AG04449 (cell line): ENCODE measurements at places on chromosomes 4 and X.

DNA sequence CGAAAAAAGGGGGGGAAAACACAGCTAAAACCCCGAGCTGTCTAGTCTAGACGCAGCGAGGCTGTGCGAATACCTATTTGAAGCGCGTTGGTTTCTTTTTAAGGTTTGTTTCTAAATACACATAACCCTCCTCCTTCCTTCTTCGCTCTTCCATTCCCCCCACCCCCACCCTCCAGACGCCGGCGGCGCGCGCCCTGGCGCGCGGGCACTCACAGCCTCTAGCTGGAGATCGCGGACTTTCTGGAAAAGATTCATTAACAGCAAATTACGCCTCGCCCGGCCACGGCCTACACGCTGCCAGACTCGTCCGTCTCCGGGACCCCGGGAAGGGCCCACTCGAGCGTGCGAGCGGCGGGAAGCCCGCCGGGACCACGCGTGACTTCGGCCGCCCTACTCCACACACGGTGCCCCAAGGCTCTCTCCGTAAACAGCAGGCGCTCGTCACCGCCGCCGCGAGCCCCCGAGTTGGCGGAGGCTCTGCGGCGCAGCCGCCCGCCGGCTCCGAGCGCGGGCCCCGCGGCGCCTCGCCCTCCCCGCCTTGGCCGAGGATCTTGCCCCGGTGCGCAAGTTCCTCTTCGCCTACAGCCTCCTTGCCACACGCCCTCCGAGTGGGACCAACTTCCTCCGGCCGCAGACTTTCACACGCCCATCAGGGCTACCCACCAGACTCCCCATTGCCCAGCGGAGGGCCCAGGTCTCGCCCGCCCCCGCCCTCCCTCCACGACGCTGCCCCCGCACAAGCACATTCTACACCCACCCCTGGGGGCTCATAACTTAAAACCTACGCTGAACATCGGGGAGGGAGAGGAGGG, 2.0 kb downstream of the BCOR start:
- no peak for DNase-seq

- DNase-seq, result peak; percentile 53
Measured at GRCh38 chr4:147617173-147617840, at the start of gene TMEM184C. Gene TMEM184C (plus strand): TSS chr4:147617397. CDS start chr4:147617957, 560 bp downstream.

- no peak for DNase-seq
Measured at GRCh38 chrX:74389016-74389722, 32.1 kb upstream of the SLC16A2 start.

- DNase-seq, result no peak
Measured at GRCh38 chrX:41457613-41458192, 10.6 kb downstream of the NYX start.

- no peak for DNase-seq
Measured at GRCh38 chr4:2272828-2273120, 10.9 kb upstream of the MXD4 start.

DNA sequence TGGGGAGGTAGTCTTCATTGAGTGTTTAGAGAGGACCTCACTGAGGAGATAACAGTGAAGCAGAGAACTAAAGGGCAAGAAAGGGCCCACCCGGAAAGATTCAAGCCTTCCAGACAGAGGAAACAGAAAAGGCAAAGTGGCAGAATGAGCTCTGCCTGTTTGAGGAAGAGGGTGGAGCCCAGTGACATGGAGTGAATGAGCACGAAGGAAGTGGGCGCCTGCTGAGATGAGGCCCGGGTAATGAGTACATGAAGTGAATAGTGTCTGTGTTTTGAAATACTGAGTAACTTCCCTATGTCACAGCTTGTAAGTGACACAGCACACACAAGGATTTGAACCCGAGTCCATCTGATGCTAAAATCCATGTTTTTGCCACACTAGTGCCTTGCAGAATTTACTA, 32.5 kb upstream of the TLR2 start:
- no peak for DNase-seq

DNA sequence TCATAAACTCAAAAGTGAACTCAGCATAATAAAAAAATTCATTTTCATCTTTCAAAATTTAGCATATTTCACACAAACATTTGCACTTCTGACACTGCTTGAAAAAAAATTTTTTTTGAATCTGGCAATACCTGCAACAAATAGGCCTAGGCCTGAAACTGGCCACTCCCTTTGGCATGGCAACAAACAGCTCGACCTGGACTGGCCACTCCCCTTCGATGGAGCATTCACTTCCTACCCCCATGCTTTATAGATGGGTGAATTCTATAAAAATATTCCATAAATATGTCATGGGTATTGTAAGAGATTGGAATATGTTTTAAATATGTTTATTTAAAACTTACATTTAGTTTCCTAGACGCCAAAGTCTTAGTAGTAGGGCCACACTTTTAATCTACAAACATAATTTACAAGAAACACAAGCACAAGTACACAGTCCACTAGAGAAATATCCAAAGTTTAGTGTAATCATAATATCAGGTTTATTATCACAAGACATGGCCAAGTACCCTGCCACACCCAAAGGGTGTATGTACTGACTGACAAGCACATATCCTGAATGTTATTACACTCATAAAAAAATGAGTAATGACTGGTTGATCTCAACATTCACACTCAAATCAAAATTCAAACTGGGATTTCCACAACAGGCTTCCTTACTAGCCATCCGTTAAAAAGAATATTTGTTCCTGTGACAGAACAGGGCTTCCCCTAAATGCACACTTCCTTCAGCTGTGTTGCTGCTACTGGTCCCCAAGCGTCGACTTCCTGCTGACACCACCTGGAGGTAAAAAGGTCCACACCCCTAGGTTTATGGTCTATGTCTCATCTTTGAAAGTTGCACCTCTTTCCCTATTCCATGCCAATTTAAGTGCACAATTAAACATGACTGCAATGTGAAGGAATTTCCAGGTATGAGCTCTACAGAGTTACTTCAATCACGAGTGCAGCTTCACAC, 271.5 kb downstream of the NR3C2 start:
- no peak for DNase-seq

DNA sequence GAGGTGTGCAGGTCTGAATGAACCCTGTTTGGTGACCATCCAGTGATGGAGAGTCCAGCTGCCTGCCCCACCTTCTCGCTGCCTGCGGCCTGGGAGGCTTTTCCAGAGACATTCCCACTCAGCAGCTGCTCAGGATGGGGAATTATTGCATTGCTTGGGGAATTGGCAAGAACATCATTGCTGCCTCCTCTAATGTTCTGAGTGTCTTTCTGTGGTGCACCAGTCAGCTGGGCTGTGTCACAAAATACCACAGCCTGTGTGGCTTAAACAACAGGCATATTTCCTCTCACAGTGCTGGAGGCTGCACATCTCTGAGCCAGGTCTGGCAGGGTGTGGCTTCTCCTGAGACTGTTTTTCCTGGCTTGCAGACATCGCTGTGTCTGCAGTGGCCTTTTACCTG, 86.8 kb upstream of the AFAP1 start:
- DNase-seq, result no peak

GRCh38 chr4:121236353-121237068, 72.4 kb upstream of the TNIP3 start:
- DNase-seq, result no peak

GRCh38 chrX:134601240-134601765, 57.0 kb downstream of the PLAC1 start:
- DNase-seq, result no peak

GRCh38 chr4:62512271-62512670, 1312.1 kb downstream of the ADGRL3 start:
- no peak for DNase-seq

DNA sequence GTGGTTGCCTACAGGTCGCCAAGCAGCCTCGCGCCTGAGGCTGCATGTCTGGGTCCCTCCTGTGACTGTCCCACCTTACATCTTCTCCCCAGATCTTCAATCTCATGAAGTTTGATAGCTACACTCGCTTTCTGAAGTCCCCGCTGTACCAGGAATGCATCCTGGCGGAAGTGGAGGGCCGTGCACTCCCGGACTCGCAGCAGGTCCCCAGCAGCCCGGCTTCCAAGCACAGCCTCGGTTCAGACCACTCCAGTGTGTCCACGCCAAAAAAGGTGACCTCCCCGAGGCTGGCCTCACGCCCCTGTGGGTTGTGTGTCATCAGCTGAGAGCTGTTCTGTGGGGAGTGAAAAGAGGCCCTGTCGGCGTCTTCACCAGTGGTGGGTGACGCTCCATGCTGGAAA, 24.9 kb upstream of the HGFAC start:
- no peak for DNase-seq

GRCh38 chrX:80816051-80816450, 6.4 kb upstream of the BRWD3 start:
- no peak for DNase-seq

- no peak for DNase-seq
Measured at GRCh38 chr4:10962246-10962645, 277.7 kb upstream of the CLNK start.

DNA sequence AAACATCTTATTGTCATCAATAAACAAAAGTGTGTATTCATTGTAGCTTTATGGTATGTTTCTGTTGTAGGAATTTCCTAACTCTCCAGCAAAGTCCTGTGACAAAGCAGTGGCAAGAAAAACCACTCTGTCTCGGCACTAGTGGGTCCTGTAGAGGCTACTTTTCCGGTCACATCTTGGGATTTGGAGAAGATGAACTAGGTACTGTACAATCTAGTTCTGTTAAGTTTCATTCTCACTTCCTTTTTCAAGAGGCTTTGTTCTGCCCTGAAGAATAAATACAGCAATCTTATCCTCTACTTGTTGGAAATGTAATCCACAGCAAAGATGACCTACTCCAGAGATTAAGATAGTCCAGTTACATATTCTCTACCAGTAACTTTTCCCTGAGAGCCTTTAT, 69.3 kb downstream of the HHIP start:
- DNase-seq, result no peak

DNA sequence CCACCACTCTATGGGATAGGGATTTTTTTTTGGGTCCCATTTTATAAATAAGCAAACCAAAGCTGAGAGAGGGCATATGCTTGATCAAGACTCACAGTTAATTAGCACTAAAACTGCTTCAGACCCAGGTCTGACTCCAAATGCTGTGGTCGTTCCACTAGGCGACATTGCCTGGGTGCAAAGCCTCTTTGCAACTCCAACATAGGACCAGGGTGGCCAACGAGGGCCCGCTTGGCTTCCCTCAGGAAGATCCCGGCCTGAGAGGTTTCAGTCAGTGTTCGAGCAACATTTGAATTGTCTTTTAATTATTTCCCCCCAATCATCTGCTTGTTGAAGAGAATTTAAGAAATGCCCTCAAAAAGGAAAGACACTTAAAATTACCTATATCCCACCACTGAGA, 11.2 kb downstream of the PJA1 start:
- DNase-seq, result no peak

GRCh38 chrX:20029728-20030127, 38.9 kb upstream of the BCLAF3 start:
- no peak for DNase-seq

DNA sequence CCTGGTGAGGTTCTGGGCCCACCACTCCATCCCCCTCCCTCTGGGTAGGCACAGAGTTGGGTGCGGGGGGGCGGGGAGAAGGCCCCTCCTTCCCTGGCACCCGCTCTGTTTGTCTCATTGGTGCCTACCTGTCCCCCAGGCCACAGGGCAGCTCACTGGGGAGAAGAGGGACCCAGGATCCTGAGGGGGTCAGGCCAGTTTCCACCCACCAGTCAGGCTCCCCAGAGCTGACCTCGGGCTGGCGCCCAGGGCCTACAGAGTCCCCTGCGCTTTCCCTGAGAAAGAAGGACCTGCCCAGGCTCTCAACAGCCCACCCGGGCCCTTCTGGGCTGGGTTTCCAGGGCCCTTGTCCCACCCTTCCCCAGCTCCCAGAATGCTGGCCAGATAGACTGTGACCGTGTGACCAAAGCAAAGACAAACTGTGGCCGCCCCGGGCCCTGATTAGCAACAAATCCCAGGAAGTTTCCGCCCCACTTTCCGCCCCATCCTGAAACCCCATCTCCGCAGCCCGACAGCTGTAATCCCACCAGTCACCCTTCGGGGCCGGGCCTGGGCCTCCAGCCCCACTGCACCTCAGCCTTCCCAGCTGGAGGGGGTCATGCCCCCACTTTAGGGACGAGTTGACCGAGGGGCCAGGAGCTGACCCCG, 33.8 kb upstream of the FGFR3 start:
- DNase-seq, result no peak

- no peak for DNase-seq
Measured at GRCh38 chr4:48275247-48275646, 5.6 kb upstream of the TEC start.

DNA sequence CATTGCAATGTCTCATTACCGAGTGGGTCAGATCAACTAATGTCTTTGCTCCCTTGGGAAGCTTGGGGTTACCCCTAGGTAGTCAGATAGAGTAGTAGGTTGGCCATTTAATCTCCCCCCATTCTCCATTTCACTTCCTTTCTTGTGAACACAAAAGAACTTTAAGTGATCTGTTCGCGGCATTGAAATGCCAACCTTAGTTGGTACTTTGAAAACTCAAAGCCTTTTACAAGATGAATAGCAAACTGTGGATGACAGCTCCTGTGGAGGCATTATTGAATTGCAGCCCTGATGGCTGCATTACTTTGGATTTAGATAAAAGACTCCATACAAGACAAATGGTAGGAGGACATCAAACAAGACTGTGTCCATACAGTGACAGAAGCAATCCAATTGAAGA, 469.1 kb downstream of the GBA3 start:
- no peak for DNase-seq

GRCh38 chr4:63619771-63620170, 789.5 kb downstream of the TECRL start:
- no peak for DNase-seq

GRCh38 chr4:11416071-11416766, 12.5 kb downstream of the HS3ST1 start:
- no peak for DNase-seq

- no peak for DNase-seq
Measured at GRCh38 chrX:123755107-123755506, 22.3 kb upstream of the THOC2 start.

- no peak for DNase-seq
Measured at GRCh38 chrX:40831750-40832149, 96.4 kb upstream of the MED14 start.

DNA sequence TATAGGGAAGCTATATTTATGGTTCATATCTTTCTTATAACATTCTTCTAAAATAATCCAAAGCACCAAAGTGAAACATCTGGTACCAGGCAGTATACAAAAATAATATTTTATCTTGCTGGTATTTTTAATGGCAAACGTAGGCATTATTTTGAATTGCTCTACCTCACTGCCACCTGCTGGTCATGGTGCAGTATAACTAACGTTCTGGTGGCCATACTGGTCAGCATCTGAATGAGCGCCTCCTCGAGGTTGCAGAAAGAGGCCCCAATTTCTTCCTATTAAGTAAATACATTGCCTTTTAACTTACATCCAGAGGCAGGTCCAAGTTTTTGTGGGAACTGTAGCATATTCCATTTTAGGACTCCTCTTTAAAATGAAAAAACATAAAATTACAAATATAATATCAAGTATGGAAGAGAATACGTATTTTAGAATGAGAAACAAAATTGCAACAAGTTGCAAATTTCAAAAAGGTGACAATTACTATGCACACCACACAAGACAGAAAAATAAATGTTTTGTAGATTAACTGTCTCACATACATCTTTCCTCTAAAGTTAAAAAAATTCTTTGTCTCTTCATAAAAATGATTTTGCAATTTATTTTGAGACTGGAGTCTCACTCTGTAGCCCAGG, 22.9 kb upstream of the CWH43 start:
- peak; percentile 62 for DNase-seq
